ENCODE measurements at places on chromosomes 4 and X. TPM values are rescaled to one million over a fixed set of nuclear protein-coding genes. Genes with fewer than 3 reads are reported as not detected.

DNA sequence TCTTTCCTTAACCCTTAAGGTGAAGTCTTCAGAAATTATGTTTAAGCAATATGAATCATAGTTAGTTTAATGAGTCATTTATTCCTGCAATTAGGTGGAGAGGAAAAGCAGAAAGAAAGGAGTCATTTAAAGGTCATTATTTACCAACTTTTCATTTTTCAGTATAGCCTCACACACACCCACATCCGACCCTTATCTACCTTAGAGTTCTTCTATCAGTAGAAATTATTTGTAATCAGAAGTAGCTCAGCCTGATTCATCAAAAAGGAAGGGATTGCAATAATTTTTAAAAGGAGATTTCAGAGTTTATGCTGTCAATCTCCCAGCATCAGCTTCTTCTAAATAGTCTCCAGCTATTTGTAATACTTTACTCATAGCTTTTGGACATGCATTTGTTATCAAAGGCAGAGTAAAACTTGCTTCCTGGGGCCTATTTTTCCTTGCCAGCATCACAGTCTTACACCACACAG is 5.9 kb downstream of the ANXA10 start:
- no peak for DNase-seq

- no peak for DNase-seq
Measured at GRCh38 chrX:79524642-79525041, 157.5 kb upstream of the ITM2A start.

Gene PGK1
- 451 TPM for total RNA-seq

Gene NSUN7
- total RNA-seq: not detected

Gene KIT
- total RNA-seq: 2.0 TPM
